ENCODE measurements at places on chromosomes 16 and 17.

DNA sequence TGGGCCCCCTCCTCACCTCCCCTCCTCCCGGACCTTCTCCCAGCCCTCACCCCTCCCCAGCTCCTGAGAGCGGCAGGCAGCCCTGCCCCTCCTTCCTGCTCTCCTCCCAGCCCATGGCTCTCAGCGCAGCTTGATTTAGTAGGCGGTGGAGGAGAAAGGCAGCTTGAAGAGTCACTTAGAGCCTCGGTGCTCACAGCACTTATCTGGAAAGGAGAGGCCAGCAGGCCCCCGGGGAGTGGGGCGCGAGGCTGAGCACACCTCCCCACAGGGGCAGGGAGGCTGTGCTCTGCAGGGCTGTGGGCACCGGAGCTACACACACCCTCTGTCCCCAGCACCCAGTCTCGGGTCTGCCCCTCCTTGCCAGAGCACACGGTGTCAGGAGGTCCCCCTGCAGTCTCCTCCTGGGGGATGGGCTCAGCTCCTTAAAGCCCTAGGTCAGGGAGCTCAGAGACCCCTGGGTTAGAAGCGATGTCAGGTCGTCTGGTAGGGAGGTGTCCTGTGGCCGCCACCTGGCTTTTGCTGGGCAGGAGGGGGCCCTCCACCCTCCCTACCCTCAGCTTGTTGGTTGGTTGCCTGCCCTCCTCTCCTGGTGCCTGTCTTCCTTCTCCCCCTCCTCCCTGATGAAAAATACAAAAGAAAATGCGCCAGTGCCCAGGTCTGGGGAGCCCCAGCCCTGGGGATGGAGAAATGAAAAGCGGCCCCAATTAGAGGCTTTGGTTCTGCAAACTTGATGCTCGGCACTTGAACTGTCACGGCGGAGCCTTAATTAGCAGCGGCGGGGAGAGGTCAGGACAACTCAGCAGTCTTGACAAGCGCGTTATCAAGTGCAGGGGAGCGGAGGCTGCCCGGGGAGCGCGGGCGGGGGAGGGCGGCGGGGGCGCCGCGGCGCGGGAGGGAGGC lies 151.1 kb upstream of the GSE1 start:
- no peak for DNase-seq

GRCh38 chr16:50390371-50390771 lies 21.6 kb upstream of the BRD7 start:
- DNase-seq = no peak

DNA sequence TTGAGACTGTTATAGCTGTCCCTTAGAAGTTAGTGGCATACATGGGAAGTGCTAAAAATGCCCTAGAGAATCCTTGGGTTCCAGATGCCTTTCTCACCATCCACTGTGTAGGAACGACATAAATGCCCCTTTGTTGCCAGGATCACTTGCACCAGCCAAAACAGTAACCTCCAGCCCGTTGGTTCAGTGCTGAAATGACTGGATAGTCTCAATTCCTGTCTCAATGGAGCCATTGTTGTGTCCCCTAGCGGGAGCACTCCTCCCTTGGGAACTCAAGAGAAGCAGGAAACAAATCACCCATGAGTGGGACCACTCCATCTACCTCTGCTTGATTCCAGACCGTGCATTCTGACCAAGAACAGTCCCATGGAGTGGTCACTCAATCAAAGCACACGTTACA lies 23.1 kb downstream of the MPHOSPH6 start:
- no peak for DNase-seq

DNA sequence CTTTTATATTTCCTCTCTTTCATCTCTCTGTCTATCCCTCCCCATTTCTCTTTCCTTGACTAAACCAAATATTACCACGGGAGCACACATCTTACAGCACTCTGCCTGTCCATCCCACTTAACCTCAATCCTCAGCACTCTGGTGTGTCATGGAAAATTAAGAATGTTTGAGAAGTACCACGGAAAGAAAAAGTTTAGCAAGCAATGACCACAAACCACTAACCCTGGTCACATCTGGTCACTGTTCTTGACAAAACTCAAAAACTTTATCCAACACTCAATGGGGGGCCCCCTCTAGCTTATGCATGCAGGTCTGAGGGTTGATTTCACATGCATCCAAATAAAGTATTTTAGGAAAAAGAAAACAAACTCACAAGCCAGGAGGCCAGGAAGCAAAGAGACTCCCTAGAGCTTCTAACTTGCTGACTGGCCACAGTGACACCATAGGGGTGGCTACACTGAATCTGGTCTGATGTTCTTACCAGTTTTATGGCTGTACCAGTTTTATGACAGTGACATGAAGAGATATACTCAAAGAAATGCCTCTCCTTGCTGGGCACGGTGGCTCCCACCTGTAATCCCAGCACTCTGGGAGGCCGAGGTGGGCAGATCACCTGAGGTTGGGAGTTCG lies 229.2 kb downstream of the STX8 start:
- DNase-seq = no peak

DNA sequence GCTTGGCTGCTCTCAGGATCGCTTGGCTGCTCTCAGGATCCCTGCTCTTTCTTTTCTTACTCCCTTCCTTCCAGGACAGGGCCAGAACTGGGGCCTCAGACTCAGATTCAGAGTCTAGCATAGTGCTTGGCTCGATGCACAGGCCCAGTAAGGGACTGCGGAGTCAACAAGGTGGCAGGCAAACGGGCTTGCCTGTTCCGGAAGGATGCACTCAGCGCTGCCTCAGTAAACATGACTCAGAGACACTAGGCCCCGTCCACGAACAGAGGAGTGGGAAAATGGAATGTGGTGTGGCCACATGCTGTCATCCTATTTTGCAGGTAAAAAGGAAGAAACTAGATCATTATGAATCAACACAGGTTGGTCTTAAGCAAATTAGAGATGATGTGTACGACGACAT lies 9.8 kb downstream of the SPHK1 start:
- DNase-seq = peak; percentile 78

DNA sequence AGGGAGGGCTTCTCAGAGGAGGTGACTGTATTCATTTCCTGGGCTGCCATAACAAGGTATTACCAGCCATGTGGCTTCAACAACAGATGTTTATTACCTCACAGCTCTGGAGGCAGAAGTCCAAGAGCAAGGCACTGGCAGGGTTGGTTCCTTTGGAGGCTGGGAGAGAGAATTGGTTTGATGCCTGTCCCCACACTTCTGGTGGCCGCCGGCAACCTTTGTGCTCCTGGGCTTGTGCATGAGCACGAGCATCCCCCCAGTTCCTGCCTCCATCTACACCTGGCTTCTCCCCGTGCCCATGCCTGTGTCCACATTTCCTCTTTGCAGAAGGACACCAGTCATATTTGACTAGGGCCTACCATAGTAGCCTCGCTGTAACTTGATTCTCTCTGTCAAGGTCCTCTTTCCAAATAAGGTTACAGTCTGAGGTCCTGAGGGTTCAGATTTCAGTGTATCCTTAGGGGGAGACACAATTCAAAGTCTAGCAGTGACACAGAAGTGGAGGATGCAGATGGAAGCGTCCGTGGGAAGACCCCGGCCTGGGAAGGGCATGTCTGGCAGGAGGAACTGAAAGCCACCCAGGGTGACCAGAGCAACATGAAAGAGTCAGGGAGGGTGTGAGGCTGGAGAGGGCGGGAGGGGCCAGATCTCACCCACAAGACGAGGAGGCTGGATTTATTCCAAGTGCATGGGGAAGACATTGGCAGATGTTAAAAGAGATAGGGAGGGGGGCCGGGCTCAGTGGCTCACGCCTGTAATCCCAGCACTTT lies 188.2 kb upstream of the HSBP1 start:
- DNase-seq = no peak

- DNase-seq = no peak
Measured at GRCh38 chr17:44293509-44294226, 14.7 kb upstream of the RUNDC3A start.

GRCh38 chr16:49010396-49010795 lies 271.2 kb downstream of the CBLN1 start:
- DNase-seq = no peak

DNA sequence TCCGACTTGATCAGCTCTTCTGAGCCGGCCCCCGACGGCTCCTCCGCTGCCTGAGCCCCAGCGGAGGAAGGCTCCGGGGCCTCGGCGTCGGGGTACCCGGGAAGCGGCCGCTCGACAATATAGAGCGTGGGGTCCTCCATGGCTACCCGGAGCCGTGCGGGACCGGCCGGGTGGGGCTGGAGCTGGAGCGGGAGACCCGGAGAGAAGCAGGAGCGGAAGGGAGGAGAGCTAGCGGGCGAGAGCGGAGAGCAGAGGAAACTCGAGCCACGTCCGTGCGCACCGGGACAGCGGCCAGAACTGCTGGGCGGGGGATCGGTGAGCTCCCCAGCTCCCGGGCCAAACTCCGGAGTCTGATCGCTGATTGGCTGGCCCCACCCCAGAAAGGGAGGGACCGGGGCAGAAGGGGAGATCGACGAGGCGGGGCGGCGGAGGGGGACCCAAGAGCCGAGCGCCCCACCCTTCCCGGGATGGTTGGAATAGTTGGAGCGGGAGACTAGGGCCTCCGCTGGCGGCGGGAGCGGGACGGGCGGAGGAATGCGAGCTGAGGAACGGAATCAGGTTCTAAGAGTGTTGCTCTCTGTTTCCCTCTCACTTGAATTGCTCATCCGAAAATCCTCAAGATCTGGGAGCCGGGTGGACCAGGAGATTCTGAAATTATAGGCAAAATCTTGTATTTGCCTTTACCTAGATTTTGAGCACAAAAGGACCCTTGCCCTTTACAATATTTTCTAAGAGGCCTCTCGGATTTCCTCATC lies at the start of gene CAVIN1:
Gene CAVIN1, minus strand, starts transcription at position 299 of the 755 bp plus-strand sequence. Its CDS starts 159 bp downstream, at position 140.
- DNase-seq = peak; percentile 99

- DNase-seq = no peak
Measured at GRCh38 chr17:31002047-31002446, 31.2 kb downstream of the RNF135 start.

DNA sequence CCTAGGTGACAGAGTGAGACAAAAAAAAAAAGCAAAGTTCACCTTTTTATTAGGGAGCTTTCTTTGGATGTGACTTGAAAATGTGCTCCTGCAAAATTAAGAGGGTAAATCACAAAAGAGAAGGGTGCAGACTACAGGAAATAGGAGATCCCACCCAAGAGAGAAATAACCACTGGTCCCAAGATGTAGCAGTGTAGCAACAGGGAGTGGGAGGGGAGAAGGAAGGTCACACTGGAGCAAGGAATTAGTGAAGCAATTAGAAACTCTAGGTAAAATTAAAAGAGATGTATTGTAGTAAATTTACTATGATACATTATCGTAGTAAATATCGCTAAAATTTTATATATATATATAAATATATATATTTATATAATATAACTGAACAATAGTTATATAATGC lies 12.3 kb upstream of the SPN start:
- no peak for DNase-seq

DNA sequence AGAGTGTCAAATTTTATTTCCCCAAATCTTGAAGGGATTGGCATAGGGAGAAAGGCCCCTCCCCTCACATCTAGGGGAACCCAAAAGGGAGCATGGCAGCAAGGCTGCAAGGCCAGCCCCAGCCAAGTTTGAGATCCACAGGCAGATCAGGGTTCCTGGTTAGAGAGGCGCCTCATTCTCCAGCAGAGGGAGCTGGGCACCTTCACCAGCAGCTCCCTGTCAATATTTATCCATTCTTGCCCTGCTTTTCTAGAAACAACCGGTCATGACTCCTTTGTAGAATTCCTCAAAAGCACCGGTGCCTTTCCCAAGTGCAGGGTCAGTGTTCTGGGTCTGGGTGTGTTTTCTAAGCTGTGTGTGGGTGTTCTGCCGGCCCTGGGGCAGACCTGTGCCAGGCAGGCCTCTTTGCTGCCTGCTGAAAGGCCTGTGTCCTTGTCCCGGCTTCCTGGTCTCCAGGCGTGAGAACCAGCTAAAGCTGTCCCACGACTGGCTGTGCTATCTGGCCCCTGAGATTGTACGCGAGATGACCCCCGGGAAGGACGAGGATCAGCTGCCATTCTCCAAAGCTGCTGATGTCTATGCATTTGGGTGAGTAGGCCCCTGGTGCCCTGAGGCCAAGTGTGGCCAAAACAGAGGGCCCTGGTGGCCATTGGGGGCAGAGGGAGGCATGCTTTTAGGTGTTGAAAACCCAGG lies 21.2 kb upstream of the LGALS9 start:
- DNase-seq = peak; percentile 34

DNA sequence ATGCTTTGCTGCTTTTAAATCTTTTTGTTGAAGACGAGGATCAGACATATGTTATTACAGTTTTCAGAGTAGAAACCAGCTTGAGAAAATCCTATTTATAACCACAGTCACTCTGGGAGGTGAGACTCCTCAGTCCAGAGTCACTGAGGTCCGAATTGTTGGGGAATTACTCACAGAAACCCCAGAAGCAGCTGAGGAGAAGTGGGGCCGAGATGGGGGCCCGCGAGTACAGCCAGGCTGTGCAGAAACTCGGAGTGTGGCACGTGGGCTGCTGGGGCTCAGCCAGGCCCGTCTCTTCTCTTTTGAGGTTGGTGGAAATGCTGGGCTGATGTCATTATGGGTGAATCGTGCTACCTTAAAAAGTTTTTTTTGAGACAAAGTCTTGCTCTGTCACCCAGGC lies 14.4 kb upstream of the GNG13 start:
- no peak for DNase-seq

GRCh38 chr17:9684955-9685621 lies 39.8 kb downstream of the USP43 start:
- peak; percentile 38 for DNase-seq

DNA sequence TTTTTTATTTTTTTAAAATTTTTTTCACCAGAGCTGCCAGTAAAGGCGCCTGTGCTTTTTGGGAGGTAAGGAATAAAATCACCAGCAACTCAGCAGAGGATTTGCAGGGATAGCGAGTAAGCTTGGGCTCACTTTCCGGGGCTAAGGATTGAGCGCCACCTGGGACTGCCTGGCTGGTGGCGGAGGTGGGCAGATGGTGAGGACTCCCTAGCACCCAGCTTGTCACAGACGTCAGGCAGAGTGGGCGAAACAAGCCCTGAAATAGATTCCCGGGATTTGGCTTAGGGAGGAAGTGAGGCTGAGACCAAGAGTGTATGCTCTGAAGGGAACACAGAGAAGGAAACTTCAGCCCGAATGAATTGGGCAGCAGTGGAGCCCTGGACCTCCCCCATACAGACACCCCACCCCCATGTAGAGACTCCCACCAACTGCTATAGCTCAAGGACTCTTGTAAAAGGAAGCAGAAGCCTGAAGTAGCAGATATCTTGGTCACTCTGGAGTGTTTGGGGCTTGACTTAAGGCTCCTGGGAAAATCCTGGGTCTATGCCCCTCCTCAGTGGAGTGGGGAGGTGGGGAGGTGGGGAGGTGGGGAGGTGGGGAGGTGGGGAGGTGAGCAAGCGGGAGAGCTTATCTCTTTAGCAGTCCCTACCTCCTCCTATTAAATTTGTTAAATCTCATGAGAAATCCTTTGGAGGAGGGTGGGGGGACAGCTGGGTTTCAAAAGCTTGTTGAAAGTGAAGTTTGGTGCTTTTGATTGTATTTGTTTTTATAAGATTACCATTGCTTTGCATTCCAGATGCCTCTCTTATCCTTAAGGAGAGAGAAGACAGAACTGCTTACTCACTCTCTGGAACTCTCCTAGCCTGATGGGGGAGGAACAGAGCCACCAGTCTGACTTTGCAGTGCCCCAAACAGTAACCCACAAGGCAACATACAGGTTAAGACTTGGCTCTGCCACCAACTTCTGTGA lies 8.2 kb downstream of the ARL4D start:
- DNase-seq = no peak

- no peak for DNase-seq
Measured at GRCh38 chr17:63304704-63305261, 141.3 kb downstream of the CYB561 start.

Measured in RWPE1 (cell line).